ENCODE measurements at places on chromosomes 2 and 18.

- no peak for DNase-seq
Measured at GRCh38 chr2:212991120-212991519, 160.3 kb downstream of the IKZF2 start.

GRCh38 chr18:71673954-71674353 is 870.2 kb downstream of the CBLN2 start:
- DNase-seq = no peak

GRCh38 chr2:177281400-177282180 is 17.1 kb upstream of the NFE2L2 start:
- no peak for DNase-seq

- no peak for DNase-seq
Measured at GRCh38 chr2:8796315-8796848, 41.0 kb downstream of the KIDINS220 start.
